Stimulated activated CD8-positive, alpha-beta memory T cell treated with anti-CD3 and anti-CD28 coated beads, Interleukin-2, amount 100 ng/mL, for 48 hours (primary cell): ENCODE measurements at places on chromosomes 16 and 17.

- no peak for DNase-seq
Measured at GRCh38 chr17:63945784-63946439, 13.8 kb upstream of the CD79B start.

DNA sequence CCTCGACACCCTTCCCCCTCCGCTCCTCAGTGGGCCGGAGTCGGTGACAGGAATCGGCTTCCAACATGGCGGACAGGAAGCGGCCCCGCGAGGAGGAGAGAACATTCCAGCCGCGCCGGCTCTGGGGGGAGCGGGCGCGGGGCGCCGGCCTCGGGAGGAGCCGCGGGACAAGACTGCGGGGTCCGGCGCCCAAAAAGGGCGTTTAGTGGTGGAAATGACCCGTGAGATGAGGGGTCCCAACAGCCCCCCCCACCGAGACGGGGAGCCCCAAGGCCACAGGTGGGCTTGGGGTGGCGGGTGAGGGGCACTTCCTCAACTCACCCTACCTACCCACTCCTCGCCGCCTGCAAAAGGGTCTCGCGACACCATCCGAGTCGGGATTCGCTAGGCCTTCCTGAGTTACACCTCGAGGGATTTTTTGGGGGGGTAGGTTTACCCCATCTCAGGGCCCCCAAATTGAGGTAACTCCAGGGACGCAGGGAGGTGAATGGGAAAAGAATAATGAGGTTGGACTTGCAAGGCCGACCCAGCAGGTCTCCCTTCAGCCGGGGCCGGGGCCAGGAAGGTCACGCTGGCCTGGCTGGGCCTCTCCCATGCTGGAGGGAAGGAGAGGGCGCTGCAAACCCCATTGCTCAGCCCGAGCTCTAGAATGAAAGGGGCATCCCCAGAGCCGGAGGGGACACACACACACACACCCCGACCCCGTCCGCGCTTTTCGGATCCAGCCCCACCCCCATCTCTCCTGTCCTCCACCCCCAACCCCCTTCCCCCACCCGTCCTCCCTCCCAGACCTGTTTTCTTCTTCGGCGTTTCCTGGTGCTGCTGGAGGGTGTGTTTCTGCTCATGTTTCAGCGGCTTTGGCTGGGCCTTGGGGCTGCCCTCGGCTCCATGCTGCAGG lies 707 bp downstream of the NUFIP2 start:
- peak; percentile 48 for DNase-seq

DNA sequence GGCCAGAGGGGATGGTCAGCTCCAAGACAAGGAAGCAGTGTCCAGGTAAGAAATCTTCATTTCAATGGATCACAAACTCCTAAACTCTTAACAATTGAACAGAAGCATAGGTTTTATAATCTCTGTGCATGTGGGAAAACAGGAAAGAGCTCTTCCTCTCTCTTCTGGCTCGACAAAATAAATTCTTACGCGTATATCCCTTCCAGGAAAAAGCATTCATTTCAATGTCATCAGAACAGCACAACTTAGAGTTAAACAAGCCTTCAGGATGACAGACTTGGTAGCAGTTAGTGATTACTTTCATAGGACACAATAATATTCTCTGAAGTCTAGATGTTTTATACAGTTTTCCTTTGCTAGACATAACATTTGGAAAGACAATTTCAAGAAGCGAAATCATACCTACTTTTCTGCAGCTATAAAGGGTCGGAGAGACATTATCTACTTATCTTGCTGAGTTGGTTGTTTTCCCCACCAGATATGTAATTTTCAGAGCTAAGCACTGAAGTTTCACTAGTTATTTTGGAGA lies 19.3 kb upstream of the SLC35G3 start:
- no peak for DNase-seq

GRCh38 chr16:11399261-11399831 lies 54.1 kb downstream of the RMI2 start:
- no peak for DNase-seq

DNA sequence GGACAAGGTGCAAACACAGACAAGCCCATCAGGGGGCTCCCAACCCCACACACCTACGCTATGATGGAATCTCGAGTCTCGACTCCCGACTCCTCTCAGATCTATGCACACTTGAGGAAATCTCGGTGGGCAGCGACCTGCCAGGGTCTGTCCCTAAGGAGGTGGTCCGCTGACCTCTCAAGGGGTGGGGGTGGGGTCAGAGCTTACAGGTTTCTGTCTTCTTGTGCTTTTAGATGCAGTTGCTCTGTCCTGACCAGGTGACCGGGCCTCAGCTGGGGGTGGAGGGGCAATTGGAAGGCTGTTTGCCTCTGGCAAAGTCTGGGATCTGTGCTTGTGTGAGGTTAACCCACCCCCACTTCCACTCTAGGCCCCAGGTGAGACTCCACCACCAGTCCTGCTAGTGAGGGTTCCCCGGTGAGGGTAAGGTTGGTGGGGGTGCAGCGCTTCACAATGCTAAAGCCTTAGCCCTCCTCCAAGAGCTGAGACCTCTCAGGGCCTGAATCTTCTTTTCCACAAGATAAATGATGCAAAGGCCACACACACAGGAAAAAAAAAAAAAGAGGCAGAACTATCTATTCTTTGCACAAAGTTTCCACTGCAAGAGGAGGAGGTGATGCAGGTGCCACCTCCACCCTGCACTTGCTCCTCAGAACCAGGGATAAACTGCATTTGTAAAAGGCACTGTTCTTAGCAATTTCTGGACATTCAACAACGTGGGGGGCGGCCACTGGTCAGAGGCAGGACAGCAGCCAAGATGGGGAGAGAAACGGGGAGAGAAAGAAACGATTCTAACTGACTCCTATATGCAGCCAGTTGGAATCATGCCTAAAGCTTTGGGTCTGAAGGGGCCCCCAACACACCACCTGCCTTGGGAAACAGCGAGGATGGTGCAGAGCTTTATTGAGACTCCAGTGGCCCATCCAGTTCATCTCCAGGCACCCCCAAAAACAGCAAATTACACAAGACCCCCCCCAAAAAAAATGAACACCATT lies 4.1 kb downstream of the CISD3 start:
- no peak for DNase-seq

DNA sequence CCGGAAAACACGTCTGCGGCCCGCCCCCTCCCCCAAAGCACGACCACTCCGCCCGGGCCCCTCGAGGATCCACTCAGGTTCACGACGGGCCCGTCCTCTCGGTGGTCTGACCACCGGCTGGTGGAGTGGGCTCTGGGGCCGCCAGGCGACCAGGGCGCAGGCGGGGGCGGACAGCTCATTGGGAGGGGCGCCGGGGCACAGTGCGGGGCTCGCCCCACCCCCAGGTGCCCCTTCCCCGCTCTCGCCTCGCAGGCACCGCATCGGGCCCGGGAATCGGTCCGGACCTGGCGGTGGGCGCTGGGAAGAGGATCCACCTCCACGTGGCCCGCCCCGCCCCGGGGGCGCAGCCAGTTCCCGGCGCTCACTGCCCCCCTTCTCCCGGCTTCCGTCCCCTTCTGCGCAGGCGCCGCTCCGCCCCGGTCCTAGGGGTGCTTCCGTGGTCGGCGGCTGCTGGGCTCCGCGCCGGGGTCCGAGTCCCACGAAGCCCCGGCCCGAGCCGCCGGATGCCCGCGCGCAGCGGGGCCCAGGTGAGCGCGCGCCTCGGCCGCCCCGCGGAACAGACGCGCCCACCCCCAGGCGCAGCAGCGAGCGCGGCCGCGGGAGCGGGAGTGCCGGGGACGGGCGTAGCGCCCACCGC lies at the start of gene MPG:
MPG (plus strand) TSS at position 419 of the 637 bp plus-strand sequence; CDS start at position 504, 85 bp downstream.
- peak; percentile 78 for DNase-seq

GRCh38 chr16:3408561-3409197 lies 7.7 kb downstream of the ZNF174 start:
- no peak for DNase-seq

DNA sequence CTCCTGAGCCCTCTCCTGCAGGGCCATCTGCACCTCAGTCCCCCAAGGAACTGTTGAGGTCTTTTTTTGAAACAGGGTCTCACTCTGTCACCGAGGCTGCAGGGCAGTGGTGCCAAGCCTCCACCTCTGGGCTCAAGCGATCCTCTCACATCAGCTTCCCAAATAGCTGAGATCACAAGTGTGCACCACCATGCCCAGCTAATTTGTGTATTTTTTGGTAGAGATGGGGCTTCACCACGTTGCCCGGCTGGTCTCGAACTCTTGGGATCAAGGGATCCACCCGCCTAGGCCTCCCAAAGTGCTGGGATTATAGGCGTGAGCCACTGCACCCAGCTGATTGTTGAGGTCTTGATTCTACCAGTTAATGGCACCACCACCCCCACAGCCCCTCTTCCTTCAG lies 27.9 kb upstream of the ENDOV start:
- no peak for DNase-seq

DNA sequence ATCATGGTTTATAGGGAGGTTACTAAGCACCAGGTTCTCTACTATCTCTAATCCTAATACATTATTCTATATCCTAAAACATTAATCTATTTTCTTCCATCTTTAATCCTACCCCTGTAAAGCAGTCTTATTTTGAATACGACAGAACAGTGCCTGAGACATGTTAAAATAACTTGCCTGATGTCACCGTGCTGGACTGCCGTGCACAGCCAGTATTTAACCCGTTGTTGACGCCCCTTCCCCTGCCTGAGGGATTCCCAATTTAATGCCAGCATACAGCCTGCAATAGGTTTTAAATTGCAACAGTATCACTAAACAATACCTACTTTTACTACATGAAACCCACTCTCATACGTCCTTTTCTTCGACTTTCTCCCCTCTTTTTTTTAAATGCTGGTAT lies 133.3 kb downstream of the PARN start:
- no peak for DNase-seq
